Fibroblast of skin of right quadriceps (primary cell): ENCODE measurements at places on chromosomes 7 and 10.

GRCh38 chr7:47027695-47028240 is 554.1 kb downstream of the TNS3 start:
- no peak for DNase-seq

- DNase-seq: no peak
Measured at GRCh38 chr10:31188792-31189406, 130.1 kb upstream of the ZEB1 start.

- no peak for DNase-seq
Measured at GRCh38 chr7:48540746-48541145, 369.5 kb downstream of the ABCA13 start.

DNA sequence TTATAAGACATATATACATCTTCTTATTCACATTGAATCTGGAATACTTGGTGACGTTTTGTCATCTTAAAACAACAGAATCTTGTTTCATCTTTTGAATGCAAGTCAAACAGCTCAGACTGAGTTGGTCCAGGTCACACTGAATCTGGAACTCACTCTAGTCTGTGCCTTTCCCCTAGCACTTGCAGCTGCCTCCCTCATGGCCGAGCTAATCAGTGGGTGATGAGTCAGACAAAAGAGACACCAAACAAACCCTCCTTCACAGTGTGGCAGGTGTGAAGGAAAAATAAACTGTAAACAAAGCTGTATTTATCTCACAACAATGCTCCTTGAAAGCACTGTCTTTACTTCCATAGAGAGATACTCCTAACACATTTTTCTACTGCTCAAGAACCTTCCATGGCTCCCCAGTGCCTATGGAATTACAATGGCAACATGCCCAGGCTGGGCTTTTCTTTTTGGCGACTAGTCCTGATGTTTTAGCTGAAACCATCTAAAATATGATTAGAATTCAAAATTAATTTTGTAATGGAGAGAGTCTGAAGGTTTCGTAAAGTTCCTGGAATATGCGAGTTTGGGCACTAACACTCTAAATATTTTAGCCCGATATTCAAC is 140.0 kb downstream of the ZNF365 start:
- DNase-seq: no peak

GRCh38 chr7:54904130-54904529 is 114.7 kb upstream of the EGFR start:
- DNase-seq: peak; percentile 99

DNA sequence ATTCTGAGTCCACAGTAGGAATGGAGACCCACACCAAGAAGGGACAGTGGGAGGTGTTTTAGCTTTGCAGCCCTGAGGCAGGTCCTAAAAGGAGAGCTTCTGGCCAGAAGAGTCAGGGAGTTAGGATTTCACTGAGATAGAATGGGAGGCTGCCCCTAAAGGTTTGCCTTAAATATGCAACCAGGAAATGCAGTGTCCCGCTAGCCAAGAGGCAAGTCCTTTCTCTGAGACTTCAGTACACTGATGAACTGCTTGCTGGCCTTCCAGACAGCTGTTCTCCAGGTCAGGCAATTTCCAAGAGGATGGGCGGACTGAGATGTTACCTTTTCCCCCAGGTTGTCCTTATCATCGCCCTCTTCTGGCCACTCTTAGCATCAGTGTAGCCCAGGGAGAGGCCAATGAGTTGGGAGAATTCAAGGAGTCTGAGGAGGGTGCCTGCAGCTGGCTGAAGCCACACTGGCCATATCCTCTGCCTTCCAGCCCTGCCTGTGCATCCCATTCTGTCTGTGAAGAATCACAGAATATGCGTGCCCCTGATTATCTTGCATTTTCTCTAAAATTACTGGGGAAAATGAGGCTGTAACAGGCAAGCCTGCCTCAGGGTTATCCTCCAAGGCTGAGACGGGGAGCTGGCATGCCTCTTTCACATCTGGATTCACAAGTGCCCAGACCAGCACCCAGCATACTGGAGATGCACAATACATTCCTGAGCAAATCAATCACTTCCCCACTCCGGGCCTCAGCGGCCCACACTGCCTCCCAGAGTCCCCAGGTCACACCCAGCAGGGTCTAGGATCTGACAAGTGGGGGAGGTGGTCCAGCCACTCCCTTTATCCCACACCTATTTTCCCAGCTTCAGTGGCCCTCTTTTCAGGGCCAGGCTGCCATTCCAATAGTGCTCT is 2.4 kb downstream of the TLL2 start:
- no peak for DNase-seq

GRCh38 chr7:112573302-112574039 is 92.7 kb downstream of the LSMEM1 start:
- no peak for DNase-seq

DNA sequence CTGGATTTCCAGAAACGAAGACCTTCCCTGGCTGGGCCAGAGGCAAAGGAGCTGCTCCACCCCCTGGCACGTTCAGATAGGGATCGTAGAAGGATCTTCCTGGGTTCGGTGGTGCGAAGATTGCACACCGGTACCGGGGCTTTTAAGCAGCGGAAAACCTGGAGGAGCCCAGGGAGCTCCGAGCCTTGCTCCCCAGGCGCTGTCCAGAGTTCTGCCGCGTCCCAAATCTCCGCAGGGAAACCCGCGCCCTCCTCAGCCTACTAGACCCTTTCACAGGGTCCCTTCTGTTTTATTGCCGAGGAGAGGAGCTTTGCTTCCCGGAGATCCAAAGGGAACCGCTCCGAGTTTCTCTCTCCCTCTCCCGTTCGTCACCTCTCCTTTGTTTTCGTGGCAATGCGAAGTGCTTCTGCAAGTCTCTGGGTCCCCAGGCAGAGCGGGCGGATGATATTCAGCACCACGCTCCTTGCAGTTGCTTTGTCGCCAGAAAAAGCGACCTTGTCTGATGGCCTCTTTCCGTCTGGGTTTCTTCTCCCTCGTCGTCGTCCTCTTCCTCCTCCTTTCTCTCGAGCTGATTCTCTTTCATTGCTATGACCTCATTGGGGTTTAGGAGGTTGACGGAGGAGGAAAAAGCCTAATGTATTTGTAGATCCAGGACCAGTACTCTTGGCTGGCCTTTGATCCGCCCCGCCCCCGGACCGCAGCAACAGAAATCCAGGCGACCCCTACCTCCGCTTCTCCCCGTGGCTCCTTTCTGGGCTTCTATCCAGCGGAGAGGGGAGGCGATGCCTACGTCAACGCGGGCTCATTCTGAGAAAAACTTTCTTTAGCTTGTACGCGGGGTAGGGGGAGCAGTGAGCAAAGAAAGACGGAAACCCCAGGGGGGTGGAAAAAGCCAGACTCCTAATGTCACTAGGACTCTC is at the start of gene TMEM196:
TSS of gene TMEM196 (minus strand) at position 777 of the 920 bp plus-strand sequence. CDS start 921 bp downstream, outside the sequence.
- DNase-seq: peak; percentile 18
